Spinal cord (tissue), 10 donors: ENCODE measurements at places on chromosomes 2 and 18.

- peak; percentile 10 for DNase-seq
Measured at GRCh38 chr2:27461118-27461517, 18.9 kb downstream of the KRTCAP3 start.

GRCh38 chr2:3001615-3002560 lies 375.7 kb downstream of the EIPR1 start:
- DNase-seq: no peak

- DNase-seq: no peak
Measured at GRCh38 chr2:233556881-233557736, 9.5 kb downstream of the USP40 start.

GRCh38 chr18:2919600-2919999 lies 72.8 kb downstream of the EMILIN2 start:
- no peak for DNase-seq

DNA sequence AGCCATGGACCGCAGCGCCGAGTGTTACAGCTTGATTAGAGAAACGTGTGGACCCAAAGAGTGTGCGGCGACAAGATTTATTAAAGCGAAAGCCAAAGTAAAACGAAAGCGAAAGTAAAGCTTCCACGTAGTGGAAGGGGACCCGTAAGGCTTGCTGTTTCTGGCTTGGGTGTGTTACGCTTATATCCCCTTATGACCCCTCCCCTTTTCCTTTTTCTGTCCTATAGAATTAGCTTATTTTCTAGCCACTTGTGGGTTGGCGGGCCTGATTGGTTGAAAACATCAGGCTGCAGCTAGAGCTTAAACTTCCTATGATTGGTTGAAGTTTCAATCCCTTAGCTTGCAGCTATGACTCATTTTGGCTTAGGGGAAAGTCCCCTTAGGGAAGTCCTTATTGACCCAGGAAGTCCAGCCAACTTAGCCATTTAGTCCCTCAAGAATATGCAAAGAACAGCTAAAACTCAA lies 969.7 kb downstream of the DCDC2C start:
- no peak for DNase-seq

DNA sequence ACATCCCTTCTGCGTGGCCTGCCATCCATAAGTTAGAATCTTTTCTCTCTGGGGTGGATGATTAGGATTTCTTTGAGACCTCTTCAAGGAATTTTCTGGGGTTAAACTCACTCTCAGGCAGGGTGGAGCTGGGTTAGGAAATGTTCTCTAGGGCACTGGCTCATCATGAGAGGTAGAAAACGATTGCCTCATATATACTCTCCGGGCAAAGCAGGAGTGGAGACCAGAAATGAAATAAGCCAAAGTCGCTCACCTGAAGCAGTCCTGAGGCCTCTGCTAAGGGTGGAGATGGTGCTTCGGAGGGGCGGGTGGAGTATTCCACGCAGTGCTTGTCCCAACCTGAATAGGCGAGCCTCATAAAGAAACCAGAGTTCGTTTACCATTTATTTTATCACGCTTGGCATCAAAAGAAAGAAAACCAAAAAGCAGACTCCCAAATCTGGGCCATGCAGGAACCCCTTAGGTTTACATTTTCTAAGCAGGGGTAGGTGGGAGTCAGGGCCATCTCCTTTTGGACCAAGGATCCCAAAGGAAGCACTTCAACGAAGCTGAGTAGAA lies 249.3 kb upstream of the MEIS1 start:
- no peak for DNase-seq

GRCh38 chr2:102366406-102367112 lies 11.0 kb downstream of the IL18R1 start:
- DNase-seq: no peak

DNA sequence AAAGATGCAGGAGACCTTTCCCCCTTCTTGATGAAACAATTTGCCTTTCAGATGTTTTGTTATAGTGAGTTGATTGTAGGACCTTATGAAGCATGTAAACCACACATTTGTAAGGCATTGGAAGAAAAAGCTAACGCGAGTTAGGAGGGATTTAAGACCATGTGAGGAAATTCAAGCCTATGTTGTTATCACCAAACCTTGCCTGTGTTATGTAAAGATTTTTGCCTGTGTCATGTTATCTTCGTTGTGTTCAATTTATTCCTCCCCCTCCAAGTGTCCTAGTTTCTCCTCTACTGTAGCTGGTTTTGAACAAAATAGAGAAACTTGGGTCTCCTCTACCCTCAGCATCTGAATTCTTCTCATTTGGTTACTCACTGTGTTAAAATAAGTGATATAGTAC lies 173.0 kb downstream of the NEDD4L start:
- no peak for DNase-seq

- DNase-seq: no peak
Measured at GRCh38 chr18:42893977-42894376, 221.5 kb downstream of the RIT2 start.

DNA sequence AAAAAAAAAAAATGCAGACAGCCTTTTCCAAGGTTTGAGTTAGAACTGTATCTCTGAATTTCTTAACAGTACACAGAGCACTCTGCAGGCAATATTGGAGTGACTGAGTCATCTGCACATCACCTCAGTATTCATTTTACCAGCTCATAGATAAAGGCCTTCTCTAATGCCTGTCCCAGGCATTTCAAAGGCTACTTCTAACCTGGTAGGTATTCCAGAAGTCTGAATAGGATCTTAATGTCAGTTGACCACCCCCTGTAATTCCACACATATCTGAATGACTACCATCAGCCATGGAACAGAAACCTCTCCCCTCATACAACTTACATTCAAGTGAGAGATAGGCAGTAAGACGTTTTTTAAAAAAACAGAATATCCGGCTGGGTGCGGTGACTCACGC lies 9.0 kb downstream of the METTL21A start:
- DNase-seq: no peak

DNA sequence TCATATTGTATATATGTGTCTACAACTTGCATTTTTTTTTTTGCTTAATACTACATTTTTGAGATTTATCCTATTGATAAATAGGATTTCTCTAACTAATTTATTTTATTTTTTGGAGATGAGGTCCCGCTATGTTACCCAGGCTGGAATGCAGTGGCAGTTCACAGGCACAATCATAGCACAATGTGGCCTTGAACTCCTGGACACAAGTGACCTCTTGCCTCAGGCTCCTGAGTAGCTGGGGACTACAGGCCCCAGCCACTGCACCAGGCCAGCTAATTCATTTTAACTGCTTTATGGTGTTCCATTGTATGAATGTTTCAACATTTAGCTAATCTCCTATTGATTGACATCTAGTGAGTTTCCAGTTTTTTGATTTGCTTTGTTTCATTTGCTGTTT lies 16.8 kb upstream of the CLASP1 start:
- no peak for DNase-seq

- DNase-seq: no peak
Measured at GRCh38 chr2:42736598-42737322, 27.2 kb downstream of the OXER1 start.

DNA sequence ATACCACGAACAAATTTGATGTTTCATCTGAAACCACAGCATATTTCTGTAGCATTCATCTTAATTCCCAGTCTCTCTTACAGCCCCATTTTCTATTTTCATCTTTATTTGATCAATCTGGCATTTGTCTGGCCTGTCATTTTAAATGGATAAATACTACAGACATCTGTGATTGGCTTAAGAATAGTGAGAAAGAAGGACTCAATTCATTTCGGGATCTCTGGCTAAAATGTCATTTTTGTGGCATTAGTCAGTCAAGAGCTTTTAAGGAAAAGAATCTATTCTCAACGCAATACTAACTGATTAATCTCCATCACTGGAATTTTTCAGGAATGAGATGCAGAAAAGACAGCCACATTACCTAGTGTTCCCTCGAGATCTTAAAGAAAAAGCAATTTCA lies 585.9 kb downstream of the IRS1 start:
- no peak for DNase-seq

- DNase-seq: peak; percentile 58
Measured at GRCh38 chr18:71287268-71287667, 998.4 kb downstream of the SOCS6 start.

DNA sequence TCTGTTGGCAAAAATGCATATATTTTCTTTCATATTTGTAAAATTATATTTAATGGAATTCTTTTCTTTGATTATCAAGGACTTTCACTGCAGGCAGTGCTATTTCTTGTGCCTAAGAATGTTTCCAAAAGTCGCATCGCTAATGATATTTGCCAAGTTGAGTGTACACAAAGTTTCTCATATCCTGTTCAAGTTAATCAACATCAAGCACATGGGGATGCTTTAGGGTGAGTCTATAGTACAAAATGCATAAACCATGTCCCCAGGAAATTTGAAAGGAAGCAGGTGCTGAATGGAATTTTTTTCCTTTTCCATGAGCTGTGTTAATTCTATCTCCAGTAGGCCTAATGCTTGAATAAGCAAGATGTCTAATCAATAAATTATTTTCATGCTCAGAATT lies 129.7 kb downstream of the GALNT1 start:
- DNase-seq: no peak

DNA sequence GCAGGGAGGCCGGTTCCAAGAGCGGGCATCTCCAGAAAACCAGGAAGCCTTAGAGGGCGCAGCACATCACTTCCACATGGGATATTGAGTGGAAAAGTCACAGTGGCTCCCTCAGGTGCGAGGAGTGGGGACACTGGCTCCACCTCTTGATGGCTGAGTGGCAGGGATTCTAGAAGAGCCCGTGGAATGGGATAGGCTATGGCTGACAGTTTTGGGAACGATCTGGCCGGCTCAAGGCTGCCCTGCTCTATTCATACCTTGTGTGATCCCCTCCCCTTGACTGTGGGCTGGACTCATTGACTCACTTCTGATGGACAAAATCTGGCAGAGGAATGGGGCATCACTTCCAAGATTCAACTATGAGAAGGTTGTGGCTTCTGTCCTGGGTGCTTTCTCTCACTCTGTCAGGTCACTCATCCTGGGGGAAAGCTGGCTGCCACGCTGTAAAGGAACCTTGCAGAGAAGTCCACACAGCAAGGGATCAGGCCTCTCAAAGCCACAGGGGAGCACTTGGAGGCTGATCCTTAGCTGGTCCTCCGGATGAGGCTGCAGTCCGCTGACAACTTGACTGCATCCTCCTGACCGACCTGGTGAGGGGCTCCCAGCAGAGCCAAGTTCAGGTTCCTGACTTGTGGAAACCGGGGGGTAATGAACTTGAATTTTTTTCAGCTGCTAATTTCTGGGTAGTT lies 46.7 kb upstream of the HS6ST1 start:
- no peak for DNase-seq

- no peak for DNase-seq
Measured at GRCh38 chr2:132439703-132440398, 23.2 kb downstream of the GPR39 start.

- no peak for DNase-seq
Measured at GRCh38 chr2:79180092-79180491, 20.5 kb upstream of the REG3A start.

DNA sequence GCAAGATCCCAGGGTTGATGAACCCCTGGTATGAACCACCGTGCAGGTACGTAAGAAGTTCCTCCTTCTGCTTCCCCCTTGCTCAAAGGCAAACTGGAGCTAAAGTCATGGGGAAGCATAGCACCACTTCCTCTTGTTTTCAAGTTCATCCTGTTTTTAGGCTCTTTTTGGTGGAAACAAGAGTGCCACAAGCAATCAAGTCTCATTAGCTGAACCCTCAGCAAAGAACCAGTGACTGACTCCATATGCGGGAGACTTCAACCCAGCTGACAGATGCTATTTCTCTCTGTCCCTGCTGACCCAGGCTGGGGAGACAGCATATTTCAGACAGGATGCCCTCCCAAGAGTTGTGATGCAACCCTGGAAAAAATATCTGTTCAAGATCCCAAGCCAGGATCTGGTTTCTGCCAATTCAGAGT lies 47.7 kb downstream of the BCL2 start:
- DNase-seq: no peak

DNA sequence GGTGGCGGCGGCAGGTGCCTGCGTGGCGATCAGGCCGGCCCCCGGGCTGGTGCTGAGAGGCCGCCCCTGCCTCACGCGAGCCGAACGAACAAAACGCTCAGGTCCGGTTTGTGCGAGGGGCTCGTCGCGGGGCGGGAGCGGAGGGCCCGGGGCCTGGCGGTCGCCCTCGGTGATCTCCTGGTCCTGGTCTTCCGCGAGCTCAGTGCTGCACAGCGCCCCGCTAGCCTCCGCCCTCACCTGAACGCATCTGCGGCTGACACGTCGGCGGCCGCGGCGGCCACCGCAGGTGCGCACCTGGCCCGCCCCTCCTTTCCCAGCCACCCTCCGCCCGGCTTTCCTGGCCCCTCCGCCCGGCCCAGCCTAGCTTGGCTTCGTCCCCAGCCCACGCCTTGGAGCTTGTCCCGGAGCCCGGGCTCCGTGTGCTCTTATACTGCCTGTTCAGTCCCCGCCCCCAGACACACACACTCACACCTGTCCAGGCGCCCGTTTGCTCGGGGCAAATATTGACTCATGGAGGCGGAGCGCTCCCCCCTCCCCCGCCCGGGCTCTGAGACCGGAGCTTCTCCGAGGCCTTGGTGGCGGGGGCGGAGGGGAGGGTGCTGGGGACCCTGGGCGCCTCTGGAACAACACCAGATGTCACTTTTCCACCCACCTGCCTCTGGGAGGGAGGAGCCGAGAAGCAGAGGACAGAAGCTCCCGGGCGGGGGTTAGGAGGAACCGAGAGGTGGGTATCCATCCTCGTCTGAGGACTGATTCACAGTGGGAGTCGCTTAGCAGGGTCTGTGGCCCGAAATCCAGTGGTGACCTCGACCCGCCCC lies 8.6 kb upstream of the CRYBA2 start:
- DNase-seq: no peak

- DNase-seq: no peak
Measured at GRCh38 chr2:70580352-70580751, 26.7 kb upstream of the TGFA start.

DNA sequence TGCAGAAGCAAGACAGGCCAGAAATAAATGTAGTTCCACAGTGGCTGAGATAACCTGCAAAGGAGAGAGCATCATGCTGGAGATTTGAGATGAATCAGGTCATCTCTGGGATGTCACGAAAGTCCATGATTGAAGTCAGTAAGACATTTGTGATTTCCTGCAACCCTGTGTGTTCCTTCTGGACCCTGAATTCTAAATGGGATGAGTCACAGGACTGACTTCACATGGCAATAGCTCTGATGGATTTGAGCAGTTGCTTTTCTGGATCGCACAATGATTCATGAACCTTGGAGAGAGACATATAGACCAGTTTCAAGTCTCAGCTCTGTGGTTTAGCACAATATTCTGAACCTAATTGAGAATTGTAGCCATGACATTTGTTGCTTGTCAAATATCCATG lies 102.9 kb downstream of the TSN start:
- no peak for DNase-seq

- no peak for DNase-seq
Measured at GRCh38 chr2:67952066-67952465, 110.7 kb downstream of the C1D start.

- DNase-seq: no peak
Measured at GRCh38 chr2:133680343-133681049, 112.2 kb upstream of the NCKAP5 start.

DNA sequence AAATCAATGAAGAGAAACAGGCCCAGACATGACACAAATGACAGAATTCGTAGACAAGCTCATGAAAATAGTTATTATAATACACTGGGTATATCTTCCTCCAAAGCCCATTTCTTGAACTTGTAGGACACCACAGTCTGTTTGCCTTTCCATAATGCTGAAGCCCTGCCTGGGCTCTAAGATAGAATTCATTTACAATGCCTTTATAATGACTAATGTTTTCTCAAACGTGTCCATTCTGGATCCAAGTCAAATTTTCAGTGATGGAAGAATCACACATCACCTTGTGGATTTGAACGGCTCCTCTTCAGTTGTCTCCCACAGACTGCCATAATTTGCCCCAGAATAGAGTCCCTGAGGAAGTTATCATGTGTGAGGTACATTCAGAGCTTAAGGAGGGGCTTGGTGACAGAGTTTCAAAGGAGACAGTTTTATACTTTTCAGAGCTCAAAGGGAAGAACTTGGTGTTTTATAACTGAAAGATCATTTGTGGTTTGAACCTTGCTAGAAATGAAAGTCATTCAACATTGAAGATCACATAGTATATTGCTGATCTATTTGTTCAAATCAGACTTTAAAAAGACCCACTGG lies 38.2 kb downstream of the CASP8 start:
- no peak for DNase-seq
